Fibroblast of lung (primary cell): ENCODE measurements at places on chromosomes 4 and X.

- H3K27ac ChIP-seq, result no peak overlapping the region
- H3K27me3 ChIP-seq, result no peaks in the 10 kb centered on the region
- H3K36me3 ChIP-seq, result no peaks in the 10 kb centered on the region
- H3K4me3 ChIP-seq, result no peak overlapping the region
- no peak for DNase-seq
These were observed 41.2 kb downstream of the ANXA5 start for GRCh38 chr4:121655320-121656268.

GRCh38 chr4:84957514-84958420 lies 8.7 kb downstream of the WDFY3 start:
- no peaks in the 10 kb centered on the region for H3K4me1 ChIP-seq
- H3K4me3 ChIP-seq, result no peak overlapping the region
- H3K27ac ChIP-seq, result no peak overlapping the region
- H3K27me3 ChIP-seq, result no peaks in the 10 kb centered on the region
- no peaks in the 10 kb centered on the region for H3K36me3 ChIP-seq

- H3K27ac ChIP-seq, result no peak overlapping the region
- H3K4me1 ChIP-seq, result no peaks in the 10 kb centered on the region
- no peaks in the 10 kb centered on the region for H3K27me3 ChIP-seq
These were observed 627.8 kb upstream of the SLIT2 start for GRCh38 chr4:19623866-19624265.

- H3K27me3 ChIP-seq, result no peaks in the 10 kb centered on the region
- no peak overlapping the region for H3K27ac ChIP-seq
- no peak overlapping the region for H3K4me3 ChIP-seq
- H3K4me1 ChIP-seq, result no peaks in the 10 kb centered on the region
- DNase-seq, result no peak
- H3K36me3 ChIP-seq, result no peaks in the 10 kb centered on the region
These were observed 65.7 kb upstream of the FGF13 start for GRCh38 chrX:138777230-138777629.

DNA sequence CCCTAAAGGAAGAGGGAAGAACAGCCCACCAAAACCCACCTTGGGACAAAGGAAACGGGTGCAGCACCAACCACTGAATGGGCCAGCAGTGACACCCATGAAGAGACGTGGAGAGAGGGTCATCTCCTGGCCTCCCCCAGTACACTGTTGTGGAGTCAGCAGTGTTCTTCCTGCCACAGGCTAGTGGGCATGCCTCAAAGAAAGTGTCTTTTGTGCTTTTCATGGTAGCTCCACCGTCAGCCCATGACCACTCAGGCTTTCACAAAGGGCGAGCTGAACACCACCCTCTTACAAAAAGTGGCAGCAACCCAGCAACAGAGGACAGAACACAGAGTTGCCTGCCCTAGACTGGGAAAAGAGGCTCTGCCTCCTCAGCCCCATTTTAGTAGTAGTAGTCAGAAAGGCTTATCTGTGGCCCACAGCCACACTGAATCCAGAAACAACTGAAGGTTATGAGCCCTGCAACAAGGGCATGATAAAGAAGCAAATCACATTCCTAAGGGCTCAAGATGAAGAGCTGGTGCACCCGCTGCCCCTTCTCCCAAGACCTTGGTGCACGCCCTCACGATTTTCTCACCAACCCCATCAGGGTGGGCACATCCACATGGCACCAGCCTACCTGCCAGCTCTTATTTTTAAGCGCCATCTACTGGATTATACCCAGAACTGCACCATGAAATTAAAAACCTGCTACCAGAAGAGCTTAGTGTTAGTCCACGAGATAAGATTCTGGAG lies 53.1 kb downstream of the RAB28 start:
- no peak overlapping the region for H3K27ac ChIP-seq
- no peak overlapping the region for H3K4me3 ChIP-seq
- H3K4me1 ChIP-seq, result no peaks in the 10 kb centered on the region
- DNase-seq, result no peak
- H3K36me3 ChIP-seq, result no peaks in the 10 kb centered on the region
- no peaks in the 10 kb centered on the region for H3K27me3 ChIP-seq
